CD4-positive, alpha-beta T cell treated with Interleukin-4 for 4 hours (primary cell): ENCODE measurements at places on chromosomes 2 and 18.

DNA sequence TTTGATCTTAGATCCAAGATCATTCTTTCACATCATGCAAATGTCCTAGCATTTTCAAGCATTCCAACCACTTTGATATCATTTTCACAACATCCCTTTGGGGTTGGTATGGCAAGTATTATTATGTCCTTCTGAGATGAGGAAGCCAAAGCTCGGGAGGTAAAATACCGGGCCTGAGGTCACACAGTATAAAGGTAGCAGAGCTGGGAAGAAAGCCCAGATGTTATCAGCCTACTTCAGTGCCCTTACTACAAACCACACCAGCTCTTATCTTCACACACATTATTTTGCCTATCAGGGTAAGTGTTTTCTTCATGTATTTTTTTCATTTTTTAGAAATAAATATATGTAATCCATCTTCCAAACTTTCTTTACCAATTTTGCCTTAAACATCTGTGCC lies 4.2 kb upstream of the B4GALT6 start:
- no peak for DNase-seq

DNA sequence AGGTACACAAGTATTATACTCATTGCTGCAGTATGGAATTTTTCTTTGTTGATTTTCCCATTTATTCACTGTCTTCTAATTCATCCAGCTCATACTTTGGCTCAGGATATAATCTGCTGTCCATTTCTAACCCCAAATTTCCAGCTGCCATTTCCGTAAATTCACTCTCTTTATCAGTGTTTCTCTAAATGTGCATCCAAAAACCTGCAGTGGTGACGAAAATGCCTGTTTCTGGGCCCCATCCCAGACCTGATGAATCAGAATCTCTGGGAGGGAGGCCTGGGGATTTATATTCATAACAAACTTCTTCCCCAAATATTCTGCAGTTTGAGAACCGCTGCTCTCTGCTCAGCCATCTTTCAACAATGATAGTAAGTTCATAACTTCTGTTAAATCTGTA lies 86.6 kb downstream of the VWC2L start:
- DNase-seq = no peak

DNA sequence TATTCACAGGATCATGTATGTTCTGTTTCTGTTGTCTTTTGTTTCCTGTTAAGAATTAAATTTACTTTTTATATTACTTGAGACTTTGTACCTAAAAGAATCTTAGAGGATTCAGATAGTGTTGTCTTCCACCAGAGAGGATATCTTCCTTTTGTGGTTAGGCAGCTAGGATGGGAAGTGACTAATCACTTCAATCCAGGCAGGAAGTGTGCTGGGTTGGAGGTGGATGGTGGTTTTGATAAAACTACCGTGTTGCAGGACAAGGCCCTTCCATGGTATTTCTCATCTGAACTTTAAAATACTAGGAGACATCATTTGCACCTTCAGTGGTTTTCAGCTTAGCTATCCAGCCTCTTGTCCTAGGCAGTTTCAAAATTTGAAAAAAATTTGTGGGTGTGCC lies 728.6 kb upstream of the CDH2 start:
- DNase-seq = no peak

DNA sequence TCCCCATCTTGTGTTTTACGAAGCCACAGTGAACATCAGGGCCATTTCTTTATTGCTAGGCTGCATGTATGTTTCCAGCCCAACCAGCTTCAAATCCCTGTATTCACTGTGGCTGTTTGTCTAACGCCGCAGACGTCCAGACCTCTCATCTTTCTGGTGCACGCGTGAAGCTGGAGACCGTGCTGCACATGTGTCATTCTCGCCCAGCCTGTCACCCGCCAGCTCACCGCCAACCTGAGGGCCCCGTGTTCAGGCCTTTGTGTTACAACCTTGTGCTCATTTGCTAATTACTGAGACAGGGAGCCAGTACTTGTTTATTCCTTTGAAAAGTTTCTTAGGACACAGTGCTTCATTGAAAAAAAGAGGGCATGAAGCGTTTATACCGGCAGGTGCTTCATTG lies 21.4 kb downstream of the SALL3 start:
- no peak for DNase-seq

DNA sequence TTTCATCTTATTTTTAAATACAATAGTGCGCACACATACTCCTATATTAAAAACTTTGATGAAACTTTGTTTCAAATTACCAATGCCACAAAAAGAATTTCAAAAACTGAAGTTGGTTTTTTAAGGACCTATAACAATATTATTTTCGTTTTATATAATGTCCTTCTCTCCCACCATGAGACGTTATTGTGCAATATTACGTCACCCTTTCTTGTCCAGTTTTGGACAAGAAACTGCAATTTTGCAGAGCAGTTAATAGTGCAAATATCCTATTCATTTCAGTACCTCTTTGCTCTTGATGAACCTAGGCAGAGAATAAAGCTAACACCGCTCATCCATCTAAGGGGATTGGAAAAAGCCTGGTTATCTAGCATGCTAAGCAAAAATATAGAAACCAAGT lies 9.7 kb upstream of the ZNF516 start:
- no peak for DNase-seq

GRCh38 chr18:23415515-23415914 lies 37.6 kb upstream of the RIOK3 start:
- DNase-seq = no peak

GRCh38 chr2:128485761-128486639 lies 167.3 kb upstream of the HS6ST1 start:
- no peak for DNase-seq

- DNase-seq = no peak
These were observed 79.5 kb upstream of the ALPP start for GRCh38 chr2:232299084-232299483.
